Activated naive CD4-positive, alpha-beta T cell (primary cell): ENCODE measurements at places on chromosomes 2 and 18.
A peak's percentile ranks its signal among the peaks of the same experiment; 100 is the strongest.

DNA sequence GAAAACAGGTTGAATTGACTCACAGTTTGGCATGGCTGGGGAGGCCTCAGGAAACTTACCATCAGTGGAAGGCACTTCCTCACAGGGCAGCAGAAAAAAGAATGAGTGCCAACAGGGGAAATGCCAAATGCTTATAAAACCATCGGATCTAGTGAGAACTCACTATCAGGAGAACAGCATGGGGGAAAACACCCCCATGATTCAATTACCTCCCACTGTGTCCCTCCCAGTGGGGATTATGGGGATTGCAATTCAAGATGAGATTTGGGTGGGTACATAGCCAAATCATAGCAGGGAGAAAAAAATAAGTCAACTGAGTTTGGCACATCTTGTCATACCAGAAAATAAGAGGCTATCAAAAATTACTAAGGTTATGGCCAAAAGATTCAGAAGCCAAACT, 96.3 kb downstream of the TRIP12 start:
- DNase-seq: no peak

DNA sequence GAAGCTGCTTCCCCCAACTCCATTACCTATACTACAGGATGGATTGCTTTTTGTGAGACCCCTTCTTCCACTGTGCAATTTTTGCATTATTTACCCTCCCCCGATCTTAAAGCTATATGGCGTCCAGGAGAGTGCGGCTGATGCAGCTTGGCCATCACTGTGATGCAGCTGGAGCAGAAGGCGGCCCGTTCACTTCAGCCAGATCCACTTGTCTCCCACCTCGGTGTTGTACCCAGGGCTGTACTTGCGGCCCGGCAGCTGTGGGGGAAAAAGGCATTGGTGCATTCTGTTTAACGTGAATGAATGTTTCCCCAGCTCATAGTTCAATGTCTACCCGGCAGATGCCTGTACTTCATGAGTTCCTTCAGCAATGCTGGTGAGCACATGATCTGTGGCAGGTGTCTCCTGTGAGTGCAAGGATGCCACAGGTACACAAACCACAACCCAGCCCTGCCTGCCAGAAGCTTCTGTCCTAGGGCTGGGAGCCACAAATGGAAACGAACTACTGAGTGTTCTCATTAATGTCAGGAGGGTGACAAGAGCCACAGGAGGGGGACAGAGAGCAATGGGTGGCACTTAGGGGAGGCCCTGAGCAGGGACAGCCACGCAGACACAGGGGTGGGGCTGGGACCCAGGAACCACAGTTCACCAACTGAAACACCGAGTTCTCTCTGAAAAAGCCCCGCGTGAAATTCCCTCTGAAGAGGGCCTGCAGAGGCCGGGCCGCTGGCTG, 64.0 kb downstream of the NDUFA10 start:
- no peak for DNase-seq

- no peak for DNase-seq
These were observed 27.7 kb upstream of the ACADL start for GRCh38 chr2:210252699-210253606.

DNA sequence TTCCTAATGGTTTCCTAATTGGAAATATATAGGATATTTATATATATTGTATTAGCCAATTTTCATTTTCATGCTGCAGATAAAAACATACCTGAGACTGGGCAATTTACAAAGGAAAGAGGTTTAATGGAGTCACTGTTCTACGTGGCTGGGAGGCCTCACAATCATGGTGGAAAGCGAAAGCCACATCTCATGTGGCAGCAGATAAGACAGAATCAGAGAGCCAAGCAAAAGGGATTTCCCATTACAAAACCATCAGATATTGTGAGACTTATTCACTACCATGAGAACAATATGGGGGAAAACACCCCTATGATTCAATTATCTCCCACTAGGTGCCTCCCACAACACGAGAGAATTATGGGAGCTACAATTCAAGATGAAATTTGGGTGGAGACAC, 242.5 kb upstream of the NETO1 start:
- DNase-seq: no peak

DNA sequence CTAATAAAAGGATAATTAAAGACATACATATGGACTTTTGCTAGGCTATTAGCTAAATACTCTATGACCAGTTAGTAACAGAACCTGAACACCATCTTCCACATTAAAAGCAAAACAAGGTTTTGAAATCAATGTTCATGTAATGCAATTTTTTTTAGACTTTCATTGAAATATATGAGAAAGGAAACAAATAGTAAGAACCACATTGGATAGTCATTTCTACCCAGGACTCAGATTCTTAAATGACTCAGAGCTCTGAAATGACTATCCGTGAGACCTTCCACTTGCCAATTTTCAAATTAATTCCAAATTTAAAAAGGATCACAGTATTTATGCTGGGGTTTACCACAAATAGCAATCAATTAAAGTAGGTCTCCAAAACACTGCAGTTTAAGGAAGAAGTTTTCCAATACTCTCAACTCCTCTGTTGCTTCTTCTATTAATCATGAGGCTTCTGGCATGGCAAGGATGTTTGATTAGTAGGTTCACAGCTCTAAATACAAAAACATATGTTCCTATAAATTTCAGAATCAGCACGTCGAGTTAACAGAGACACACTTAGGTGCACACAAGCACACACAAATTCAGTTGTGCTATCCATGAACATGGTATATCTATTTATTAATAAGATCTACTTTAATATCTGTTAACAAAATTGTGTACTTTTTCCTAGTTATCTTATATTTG, 841.0 kb downstream of the RNF144A start:
- no peak for DNase-seq

- no peak for DNase-seq
These were observed 129.8 kb upstream of the SOX11 start for GRCh38 chr2:5562426-5562825.

DNA sequence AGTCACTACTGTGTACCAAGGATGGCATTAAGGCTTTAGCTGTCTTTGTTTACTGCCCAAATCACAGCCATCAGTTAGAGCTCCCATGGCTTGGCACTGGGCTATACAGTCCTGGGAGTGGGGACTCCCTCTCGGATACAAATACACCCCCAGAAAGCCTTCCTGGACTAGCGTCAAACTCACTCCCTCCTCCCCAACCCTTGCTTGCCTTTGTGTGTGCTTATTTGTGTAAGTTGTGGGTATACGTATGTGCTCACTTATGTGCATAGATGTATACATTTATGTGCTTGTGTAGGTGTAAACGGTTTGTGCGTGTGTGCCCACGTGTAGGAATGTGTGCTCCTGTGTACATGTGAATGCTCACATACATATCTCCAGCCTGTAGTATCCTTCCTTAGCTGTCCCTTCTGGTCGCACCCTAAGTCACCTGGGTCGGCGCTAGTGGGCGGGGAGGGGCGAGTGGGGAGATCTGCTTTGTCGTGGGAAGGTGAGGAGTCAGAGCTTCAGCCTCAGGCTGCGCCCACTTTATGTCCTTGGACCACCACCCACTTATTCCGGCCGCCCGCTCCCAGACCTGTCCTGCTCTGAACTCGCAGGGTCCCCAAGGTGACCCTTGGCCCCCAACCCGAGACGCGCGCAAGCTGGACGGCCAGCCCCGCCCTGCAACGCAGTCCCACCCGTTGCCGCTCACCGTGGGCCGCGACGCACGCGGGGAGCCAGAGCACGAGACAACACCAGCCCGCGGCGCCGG, 461 bp downstream of the PRADC1 start:
- DNase-seq: peak; percentile 25

GRCh38 chr2:189137519-189137918, 42.0 kb downstream of the COL5A2 start:
- no peak for DNase-seq

- DNase-seq: no peak
These were observed 590.5 kb upstream of the SLC8A1 start for GRCh38 chr2:41042343-41042742.

GRCh38 chr2:38174131-38174530, 98.2 kb upstream of the CYP1B1 start:
- no peak for DNase-seq

- no peak for DNase-seq
These were observed 11.3 kb downstream of the RAD51AP2 start for GRCh38 chr2:17506736-17507616.

GRCh38 chr2:85132834-85133637, at the start of gene TCF7L1:
TCF7L1 (plus strand) TSS chr2:85133392; CDS start chr2:85133685, 293 bp downstream.
- no peak for DNase-seq

DNA sequence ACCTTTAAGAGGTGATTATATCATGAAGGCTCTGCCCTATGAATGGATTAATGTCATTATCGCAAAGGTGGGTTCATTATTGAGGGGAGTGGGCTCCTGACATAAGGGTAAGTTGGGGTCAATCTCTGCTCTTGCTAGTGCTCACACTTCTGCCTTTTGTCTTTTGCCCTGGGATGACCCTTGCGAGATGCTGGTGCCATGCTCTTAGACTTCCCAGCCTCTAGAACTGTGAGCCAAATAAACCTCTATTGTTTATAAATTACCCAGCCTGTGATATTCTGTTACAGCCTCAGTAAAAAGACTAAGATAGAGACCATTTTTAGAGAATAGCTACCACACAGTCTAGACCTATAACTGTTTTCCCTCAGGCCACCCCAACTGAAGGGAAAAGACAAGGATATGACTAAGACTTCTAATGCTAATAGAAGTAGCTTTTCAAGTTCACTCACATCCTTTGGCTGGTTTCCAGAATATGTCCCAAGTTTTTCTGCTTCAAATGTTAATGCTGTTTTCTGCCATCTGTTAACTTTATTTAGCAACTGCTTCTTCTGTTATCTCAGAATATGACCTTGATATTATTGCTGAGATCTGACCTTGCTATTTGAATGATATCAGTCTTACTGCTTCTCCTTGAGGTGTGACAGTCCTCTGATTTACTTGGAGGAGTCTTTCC, 65.1 kb upstream of the STAM2 start:
- no peak for DNase-seq

DNA sequence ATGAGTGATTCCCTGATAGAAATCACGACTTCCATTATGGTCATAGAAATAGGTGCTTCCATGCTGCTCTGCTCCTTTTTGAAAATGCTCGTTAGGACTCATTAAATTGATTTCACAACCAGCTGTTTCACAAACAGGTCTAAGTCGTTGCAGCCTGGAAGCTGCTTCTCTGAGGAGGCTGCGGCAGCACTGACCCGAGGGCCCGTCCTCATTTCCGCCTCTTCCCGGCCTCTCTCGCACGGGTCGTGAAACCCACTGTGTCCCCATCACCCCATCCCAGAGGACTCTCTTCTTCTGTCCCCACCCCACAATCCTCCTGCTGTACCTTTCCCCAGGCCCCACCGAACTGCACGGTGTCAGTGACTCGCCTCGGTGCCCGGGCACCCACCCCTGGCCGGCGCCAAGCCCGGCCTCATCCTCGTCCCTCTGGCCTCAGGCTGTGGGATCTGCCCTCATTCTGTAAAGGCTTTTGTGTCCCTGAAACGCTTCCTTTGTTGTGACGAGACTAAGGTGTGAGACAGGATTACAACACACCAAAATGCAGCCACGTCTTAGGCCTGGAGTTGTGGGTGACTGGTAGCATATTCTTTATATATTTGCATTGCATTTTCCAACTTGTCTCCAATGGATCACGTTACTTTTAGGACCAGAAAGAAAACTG, 112.7 kb upstream of the CTDP1 start:
- DNase-seq: no peak

DNA sequence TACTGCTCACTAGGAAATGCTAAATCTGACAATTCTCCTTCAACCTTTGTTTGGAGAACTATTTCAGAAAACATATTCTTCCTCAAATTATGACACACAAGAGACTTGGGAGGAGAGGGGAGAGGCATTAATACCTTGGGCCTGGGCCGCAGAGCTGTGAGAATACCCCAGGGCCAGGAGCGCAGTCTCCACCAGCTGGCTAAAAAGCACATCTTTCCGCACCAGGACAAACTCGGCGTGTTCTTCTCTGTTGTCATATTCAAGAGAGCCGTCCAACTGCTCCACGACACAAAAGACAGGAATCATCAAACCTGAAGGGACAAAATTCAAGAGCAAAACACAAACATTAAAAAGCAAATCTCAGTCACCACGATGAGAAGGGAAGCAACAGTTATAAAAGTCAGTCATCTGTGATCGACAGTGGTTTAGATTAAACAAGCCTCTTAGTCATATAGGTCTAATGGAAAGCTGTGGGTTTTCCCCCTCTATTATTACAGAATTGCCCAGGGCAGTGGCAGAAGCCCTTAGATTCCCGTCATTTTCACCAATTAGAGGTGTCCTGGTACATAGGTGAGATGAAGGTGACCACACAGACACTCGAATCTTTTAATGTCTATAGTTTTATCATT, 24.4 kb downstream of the SATB2 start:
- no peak for DNase-seq

DNA sequence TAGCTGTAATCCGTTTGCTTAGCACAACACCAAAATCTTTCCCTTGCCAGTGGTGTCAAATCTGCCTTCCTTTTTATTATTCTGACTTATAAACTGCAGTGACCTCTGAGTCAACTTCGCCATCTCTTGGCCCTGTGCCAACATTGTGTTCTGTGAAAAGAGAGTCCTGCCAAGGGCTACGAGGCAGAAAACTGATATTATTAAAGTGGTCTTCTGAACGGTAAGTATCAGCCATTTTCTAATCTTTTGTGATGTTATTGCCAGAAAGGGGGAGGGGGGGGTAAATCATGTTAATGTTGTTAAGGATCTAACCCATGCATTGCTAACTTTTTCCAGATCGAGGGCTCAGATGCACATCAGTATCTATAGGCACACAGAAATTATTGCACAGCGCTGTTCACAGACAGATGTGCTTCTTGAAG, 121.5 kb upstream of the LTBP1 start:
- DNase-seq: no peak

DNA sequence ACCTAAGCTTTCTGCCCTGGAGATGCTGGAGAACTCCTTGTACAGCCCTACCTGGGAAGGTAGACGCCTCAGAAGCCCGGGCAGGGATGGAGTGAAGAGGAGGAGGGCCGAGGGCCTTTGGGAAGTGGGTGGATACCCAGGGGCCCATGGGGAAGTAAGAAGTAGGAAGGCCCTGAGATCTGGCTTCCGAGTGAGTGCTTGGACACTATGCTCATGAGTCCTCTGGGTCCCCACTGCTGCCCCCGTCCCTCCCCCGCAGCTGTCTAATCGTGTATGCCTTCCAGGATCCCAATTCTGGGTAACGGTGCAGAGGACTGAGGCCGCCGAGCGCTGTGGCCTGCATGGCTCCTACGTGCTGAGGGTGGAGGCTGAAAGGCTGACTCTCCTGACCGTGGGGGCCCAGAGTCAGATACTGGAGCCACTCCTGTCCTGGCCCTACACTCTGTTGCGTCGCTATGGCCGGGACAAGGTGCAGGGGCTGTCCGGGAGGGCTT, 1.1 kb downstream of the DOK1 start:
- DNase-seq: no peak
